Stimulated activated CD4-positive, alpha-beta T cell treated with anti-CD3 and anti-CD28 coated beads, Interleukin-12 subunit alpha, Interleukin-12 subunit beta, amount 100 ng/mL, for 24 hours (primary cell): ENCODE measurements at places on chromosomes 1 and 21.

GRCh38 chr1:67566803-67567377 lies 118.1 kb upstream of the GADD45A start:
- no peak for DNase-seq

GRCh38 chr1:72280131-72280530 lies 2.2 kb downstream of the NEGR1 start:
- DNase-seq = no peak

- no peak for DNase-seq
Observed at GRCh38 chr1:55035904-55036303, 3.4 kb upstream of the PCSK9 start.

- DNase-seq = no peak
Observed at GRCh38 chr1:118928739-118929554, 59.2 kb downstream of the TBX15 start.

- no peak for DNase-seq
Observed at GRCh38 chr1:15937706-15938168, 38.2 kb downstream of the ZBTB17 start.

- DNase-seq = no peak
Observed at GRCh38 chr1:61981870-61982660, 212.6 kb upstream of the L1TD1 start.

GRCh38 chr1:17423781-17424245 lies 15.7 kb downstream of the RCC2 start:
- no peak for DNase-seq

DNA sequence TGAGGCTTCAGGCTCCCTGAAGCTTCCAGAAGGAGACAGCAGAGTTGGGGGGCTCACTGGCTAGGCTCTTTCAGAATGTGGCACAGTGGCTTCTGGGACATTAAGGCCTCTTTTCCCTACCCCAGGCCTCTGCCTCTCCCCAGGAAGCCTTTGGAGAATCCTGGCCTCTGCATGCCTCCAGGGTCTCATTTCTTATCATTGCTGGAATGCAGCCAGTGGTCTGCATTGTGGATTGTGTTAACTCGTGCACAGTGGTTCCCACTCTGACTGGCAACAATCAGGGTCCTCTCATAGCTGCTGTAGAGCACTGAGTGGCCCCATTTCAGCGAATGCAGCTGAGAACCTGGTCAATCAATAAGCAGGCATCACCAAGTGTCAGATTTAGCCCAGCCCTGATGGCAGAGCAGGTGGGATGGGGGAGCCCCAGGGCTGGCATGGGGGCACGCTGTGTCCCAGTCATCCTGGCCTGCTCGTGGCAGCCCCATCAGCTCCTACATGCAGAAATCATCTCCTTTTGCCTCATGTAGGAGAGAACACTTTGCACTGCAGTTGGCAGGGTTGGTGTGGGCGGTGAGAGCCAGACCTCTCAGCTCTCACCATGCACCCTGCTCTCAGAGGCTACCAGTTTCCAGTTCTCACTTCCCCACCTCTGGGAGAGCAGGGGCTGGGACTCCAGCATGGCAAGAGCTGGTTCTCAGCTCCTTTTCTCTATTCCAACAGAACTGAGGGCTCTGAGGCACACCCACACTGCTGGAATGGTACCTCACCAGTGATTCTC lies 13.4 kb downstream of the ADORA1 start:
- no peak for DNase-seq

DNA sequence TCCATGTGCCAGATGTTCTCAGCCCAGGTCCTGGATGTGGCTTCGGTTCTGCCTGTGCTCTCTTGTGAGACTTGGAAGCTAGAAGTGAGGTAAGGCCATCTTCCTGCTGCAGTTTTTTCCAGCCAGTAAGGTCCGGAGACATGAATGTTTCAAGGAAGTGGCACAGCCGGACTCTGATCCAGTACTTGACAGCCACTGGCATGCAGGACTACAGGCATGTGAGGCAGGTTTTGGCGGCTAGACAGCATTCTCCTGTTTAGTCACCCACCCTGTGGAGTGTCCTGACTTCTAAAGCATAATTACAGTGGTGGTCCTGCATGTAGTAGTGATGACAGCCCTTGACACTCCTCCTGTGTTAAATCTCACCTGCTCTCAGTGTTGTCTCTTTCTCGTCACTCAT lies 72.3 kb downstream of the TNFSF4 start:
- no peak for DNase-seq

GRCh38 chr1:108100148-108100547 lies 100.0 kb downstream of the SLC25A24 start:
- DNase-seq = no peak

GRCh38 chr1:22846458-22846857 lies 126.2 kb downstream of the LACTBL1 start:
- no peak for DNase-seq

GRCh38 chr1:113783254-113784103 lies 24.2 kb upstream of the PHTF1 start:
- DNase-seq = no peak

GRCh38 chr1:26610781-26611180 lies 81.2 kb downstream of the RPS6KA1 start:
- no peak for DNase-seq

DNA sequence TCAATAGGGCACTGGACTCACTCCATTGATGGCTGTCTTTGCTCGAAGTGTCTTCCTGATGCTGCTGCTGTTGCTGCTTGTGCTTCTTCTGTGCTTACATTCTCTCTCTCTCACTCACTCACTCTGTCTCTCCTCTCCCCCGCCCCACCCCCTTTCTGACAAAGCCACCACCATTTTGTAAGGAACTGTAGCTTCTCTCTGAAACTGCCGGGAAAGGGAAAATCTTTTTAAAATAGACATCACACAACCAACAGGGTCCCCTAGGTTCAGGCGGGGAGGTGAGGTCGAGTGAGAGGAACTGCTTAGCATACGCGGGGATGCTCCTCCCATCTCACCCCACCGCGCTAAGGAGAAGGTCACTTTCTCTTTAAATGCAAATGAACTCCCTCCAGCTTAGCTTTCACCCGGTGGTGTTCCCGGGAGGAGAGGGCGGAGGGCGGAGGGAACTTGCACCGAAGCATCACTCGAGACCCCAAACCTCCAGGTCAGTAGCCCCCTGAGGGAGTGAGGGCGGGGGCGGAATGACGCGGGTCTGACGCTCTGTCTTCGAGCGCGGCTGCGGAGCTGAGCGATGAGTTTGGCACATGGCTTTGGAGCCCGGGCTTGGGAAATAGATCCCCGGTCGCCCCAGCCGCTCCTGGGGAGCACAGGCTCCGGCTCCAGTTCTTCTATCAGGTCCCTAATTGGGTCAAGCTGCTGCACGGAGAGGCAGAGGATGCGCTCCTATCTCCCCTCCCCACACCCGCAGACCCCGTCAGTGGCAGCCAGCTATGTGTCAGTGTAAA lies at the start of gene CCDC28B:
TSS of gene CCDC28B (plus strand) at position 370 of the 785 bp plus-strand sequence. CDS start 1,341 bp downstream, outside the sequence.
- DNase-seq = peak; percentile 28

GRCh38 chr1:234532503-234532922 lies 53.5 kb upstream of the TARBP1 start:
- DNase-seq = no peak

- DNase-seq = no peak
Observed at GRCh38 chr1:11598461-11598860, 55.8 kb downstream of the FBXO2 start.

GRCh38 chr1:59742526-59742925 lies 72.2 kb upstream of the HOOK1 start:
- DNase-seq = no peak

GRCh38 chr1:225462714-225463574 lies 35.1 kb upstream of the LBR start:
- no peak for DNase-seq

- DNase-seq = no peak
Observed at GRCh38 chr1:8816831-8817411, 519 bp downstream of the RERE start.

GRCh38 chr1:58011978-58012377 lies 534.5 kb downstream of the OMA1 start:
- DNase-seq = no peak

GRCh38 chr1:19260211-19261138 lies 8.9 kb downstream of the MRTO4 start:
- DNase-seq = no peak

DNA sequence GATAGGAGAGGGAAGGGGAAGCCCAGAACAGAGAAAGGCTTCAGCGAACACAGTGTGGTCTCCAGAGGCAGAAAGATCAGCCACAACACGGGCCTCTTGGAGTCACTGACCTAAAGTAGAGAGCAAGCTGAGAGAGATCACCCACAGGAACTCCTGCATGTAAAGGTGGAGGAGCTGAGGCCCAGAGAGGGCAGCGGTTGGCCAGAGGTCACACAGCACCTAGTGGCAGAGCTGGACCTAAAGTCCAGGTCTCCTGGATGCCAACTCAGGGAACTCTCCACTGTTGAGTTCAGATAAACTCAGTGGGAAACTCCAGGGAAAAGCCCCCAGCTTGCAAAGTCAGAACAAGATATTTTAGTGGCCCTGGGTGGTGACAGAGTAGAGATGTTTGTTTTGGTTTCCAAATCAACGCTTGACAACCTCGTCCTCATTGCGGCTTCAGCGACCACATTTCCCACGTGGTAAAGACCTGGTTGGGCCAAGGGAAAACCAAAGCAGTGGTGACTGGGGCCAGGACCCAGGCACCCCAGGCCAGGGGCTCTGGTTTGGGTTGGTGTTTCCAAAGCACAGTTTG lies 4.6 kb downstream of the IFFO2 start:
- DNase-seq = peak; percentile 55

GRCh38 chr1:145714524-145715111 lies 4.7 kb upstream of the CD160 start:
- DNase-seq = no peak

DNA sequence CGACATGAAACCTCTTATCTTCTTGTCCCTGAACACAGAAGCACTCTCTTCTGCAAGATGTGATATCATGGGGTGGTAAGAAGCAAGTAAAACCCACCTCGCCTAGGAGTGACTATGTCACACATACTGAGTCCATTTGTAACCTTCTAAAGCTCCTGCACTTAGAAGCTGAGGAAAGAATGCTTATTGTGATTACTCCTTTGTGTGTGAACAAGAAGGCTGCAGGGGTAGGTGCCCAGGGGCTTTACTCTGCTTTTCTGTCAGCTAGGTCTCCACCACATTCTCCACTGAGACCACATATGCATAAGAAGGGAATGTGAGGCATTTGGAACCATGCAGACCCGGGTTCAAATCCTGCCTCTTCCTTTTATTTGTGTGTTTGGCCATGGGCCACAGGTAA lies 144.3 kb downstream of the DMRTA2 start:
- no peak for DNase-seq

- DNase-seq = no peak
Observed at GRCh38 chr1:236854605-236854983, 59.5 kb downstream of the MTR start.

GRCh38 chr21:15841856-15842564 lies 112.2 kb downstream of the USP25 start:
- no peak for DNase-seq

- DNase-seq = no peak
Observed at GRCh38 chr1:54004481-54005049, 13.4 kb downstream of the LDLRAD1 start.

DNA sequence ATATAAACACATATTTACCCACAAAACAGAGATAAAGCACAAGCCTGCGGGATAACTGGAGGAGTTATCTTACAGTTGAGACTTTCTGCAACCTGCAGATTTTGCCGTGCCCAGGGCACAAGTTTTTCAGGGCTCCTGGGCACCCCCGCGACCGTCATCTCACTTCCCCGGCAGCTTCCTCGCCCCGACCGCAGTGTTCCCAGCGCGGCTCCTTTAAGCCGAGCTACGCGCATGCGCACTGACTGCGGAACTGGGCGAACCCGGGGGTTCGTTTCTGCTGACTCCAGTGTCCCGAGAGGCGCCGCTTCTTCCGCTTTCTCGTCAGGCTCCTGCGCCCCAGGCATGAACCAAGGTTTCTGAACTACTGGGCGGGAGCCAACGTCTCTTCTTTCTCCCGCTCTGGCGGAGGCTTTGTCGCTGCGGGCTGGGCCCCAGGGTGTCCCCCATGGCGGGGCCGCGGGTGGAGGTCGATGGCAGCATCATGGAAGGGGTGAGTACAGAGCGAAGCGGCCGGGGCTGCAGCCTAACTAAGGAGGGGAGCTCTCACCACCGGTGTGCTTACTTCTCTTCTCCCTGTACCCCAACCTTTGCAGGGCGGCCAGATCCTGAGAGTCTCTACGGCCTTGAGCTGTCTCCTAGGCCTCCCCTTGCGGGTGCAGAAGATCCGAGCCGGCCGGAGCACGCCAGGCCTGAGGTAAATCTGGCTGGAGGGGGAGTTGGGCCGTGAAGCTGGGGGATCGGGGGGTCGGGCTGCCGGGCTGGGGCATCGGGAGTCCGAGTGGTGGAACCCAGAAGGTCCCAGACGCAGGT lies at the start of gene RTCA:
TSS of gene RTCA (plus strand) at position 286 of the 810 bp plus-strand sequence. CDS start at position 446, 160 bp downstream.
- DNase-seq = peak; percentile 90

DNA sequence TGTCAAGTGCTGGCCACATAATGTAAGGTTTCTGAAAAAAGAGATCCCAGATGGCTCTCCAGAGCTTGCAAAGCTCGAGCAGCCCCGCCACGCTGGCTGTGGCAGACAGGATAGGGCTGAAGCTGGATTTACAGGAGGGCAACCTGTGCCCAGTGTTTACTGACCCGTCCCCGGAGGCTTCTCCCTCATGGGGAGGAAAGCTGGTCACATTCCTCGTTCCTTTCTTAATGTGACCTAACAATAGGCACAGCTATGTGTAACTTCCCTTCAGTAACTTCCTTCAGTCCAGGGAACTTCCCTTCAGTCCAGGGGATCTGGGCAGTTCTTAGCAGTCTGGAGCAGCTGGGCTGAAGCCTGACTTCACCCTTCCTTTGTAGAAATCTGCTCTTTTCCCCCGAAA lies 7.7 kb downstream of the SLFNL1 start:
- no peak for DNase-seq

DNA sequence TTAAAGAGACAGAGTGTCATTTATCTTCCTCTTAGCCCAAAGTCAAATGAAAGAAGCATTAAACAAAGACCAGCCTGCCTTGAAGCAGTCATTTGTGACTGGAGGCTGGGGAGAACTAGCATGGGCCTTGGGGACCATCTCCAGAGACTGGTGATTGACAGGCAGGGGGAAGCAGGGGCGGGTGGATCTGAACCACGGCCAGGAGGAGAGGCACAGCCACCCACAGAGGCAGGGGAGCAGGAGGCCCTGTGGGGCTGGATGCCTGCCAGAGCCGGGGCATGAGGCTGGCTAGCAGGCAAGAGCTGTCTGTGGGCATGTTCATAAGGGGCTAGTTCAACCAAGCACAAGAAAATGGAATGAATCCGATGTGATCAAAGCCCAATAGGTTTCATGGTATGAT lies 73.9 kb downstream of the PLXNA2 start:
- no peak for DNase-seq

GRCh38 chr1:173580071-173580470 lies 22.8 kb downstream of the SLC9C2 start:
- no peak for DNase-seq

DNA sequence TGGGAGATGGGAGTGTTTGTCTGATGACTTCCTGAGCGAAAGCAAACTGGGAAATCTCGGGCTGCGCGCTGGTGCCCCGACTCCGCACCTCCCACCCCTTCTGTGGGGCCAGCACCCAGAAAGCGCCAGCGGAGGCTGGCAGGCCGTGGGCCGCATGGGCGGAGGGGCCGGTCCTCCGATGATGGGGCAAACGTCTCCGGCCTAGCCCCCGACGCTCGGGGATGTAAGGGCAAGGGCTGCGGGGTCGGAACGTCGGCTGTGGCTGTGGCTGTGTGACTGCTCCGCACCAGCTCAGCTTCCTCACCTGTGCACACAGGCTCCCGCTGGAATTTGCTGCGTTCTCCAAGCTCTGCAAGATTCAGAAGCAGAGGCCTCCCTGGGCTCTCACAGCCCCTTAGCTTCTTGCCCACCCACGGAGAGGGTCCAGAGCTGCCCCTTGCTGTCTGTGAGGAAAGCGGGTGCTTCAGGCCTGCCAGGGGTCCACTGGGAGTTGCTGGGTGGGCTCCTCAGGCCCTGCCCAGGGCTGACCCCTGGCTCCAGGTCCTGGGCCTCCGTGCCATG lies 35.0 kb downstream of the COL18A1 start:
- DNase-seq = no peak
